Activated naive CD8-positive, alpha-beta T cell treated with anti-CD3 and anti-CD28 coated beads, Interleukin-2, amount 10 ng/mL, durations not matched to agents 7 days and 5 days (primary cell): ENCODE measurements at places on chromosomes 5 and 9. TPM values are rescaled to one million over a fixed set of nuclear protein-coding genes. Genes with fewer than 3 reads are reported as not detected.

The BHMT2 gene
- not detected for total RNA-seq

The SPAAR gene
- not detected for total RNA-seq

The DNAJC21 gene
- total RNA-seq, result 56.7 TPM

The SNCB gene
- total RNA-seq, result 0.28 TPM

The SPTLC1 gene
- 51.4 TPM for total RNA-seq

The PCDHGA12 gene
- total RNA-seq, result not detected

The TGFBI gene
- 9.3 TPM for total RNA-seq

The SLC23A1 gene
- 1.3 TPM for total RNA-seq

The GPRIN1 gene
- total RNA-seq, result 1.6 TPM
